ENCODE measurements at places on chromosomes 2 and 18. TPM values are rescaled to one million over a fixed set of nuclear protein-coding genes. Genes with fewer than 3 reads are reported as not detected.

The MYO5B gene
- 1.6 TPM for polyA plus RNA-seq

DNA sequence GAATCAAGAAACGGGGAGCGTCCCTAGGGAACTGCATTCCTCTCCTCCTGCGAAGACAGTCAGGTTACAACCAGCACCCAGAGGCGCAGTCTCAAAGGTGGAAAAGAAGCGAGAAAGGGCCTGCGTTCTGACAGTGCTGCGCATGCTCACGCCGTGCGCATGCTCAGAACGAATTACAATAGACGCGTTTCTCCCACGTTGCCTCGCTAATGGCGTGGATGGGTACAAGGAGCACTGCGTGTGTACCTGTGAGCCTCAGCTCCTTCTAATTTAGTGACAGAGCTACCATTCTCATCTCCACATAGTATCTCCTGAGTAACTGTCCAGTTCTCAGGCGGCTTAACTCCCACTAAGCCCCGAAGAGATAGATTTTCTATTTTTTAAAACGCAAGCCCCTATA is 448.8 kb downstream of the TXNL1 start:
- DNase-seq: no peak

GRCh38 chr2:219272995-219273394 is 6.2 kb upstream of the DNAJB2 start:
- no peak for DNase-seq

DNA sequence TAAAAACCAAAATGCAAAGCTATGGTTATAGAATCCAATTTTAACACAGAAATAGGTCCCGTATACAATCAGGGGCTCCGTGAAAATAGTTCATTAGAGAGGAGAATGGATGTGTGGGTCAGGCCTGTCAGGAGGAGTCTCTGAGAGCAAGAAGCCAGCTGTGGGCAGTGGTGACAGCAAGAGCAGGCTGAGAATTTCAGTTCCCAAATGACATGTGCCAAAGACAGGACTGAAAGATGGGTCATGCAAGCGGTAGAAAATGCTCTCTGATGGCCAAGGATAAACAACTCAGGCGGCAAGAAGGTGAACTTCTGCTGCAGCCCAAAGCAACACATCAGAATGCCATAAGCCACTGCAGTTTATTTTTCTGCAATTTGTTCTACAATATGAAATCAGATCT is 100.4 kb downstream of the CCDC141 start:
- DNase-seq: no peak

GRCh38 chr18:23825978-23826405 is 136.7 kb downstream of the LAMA3 start:
- peak; percentile 46 for DNase-seq

DNA sequence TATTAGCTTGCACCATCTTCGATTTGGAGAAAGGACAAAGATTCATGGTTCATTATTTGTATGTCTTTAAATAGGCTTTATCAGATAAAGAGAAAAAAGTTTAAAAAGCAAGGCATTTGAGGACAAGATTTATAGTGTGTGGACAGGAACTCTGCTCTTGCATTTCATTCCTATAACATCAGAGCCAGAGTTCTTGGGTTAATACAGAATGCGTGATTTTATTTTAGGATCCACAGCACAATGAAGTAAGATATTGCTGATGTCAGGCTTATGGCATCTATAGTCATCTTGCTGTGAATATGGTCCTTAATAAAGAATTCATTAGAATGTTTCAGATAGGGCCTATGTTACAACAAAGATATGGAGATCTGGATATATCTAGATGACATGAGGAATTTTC is 19.7 kb downstream of the RASGRP3 start:
- no peak for DNase-seq

Measured in forelimb muscle (tissue), 1 donor.